NCI-H2029 treated with DMSO at 0.1 percent for 48 hours (cell line): ENCODE measurements at places on chromosomes 2 and 18.

GRCh38 chr2:121254748-121255147 lies 30.3 kb downstream of the TFCP2L1 start:
- DNase-seq, result peak; percentile 95

DNA sequence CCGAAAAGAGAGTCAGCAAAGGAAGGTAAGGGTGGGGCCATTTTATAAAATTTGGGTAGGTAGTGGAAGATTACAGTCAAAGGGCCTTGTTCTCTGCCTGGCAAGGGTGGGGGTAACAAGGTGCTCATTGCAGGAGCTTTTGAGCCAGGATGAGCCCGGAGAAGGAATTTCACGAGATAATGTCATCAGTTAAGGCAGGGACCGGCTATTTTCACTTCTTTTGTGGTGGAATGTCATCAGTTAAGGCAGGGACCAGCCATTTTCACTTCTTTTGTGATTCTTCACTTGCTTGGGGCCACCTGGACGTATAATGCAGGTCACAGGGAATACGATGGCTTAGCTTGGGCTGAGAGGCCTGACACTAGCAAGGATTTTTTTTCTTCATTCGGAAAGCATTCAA lies 58.1 kb downstream of the CYP1B1 start:
- DNase-seq, result no peak

DNA sequence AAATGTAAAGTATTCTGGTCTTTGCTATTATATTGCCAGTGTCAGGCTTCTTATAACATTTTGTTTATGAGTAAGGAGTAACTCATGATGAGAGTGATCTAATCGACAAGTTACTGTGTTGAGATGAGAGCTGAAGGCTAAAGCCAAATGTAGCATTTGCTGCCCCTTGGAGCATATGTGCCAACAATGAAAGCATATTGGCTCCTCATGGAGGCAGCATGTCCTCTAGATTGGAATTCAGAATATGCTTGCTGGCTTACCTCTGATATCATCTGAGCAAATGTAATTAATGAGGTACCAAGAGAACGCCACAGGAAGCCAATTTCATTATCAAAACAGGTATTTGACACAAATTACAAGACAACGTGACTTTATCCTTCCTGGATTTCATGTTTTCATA lies 781.1 kb upstream of the FSHR start:
- no peak for DNase-seq

- no peak for DNase-seq
Observed at GRCh38 chr2:197239434-197239833, 71.1 kb downstream of the ANKRD44 start.

DNA sequence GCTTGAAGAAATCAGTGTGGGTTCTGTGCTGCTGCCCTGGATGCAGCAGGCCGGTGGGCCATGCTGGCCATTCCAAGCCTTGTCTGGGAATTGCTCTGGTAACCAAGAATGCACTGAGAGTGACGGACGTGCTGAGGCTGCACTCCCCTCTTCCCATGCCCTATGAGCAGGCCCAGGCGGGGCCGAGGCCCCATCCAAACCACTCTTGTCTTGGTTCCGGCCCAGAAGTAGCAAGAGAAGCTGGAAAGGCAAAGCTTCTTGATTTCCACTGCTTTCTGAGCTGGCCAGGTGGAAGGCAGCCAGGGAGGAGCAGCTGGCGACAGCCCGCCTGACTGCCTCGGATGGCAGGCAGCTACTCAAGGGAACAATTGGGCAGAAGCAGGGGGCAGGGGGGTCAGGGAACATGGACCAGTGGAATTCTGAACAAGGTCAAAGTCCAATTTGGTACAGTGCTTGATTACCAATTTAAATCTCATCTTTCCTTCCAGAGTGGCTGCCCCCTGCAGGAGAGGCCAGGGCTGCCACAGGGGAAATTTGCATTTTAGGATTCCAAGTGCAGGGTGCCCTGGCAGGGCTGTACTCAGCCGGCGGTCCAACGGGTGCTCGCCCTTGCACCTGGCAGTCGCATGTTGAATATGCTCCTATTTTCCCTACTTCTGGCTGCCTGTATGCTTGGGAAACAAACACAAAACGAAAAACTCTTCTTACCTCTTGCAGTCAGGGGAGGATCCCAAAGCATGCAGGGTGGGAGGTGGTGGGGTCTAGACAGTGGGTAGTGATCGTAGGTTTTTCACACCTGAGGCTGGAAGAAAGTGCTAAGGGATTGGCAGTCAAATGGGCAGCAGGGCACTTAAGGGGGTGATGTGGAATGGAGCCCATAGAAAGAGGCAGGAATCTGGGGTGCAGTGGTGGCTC lies 67.3 kb downstream of the LIPG start:
- DNase-seq, result no peak

DNA sequence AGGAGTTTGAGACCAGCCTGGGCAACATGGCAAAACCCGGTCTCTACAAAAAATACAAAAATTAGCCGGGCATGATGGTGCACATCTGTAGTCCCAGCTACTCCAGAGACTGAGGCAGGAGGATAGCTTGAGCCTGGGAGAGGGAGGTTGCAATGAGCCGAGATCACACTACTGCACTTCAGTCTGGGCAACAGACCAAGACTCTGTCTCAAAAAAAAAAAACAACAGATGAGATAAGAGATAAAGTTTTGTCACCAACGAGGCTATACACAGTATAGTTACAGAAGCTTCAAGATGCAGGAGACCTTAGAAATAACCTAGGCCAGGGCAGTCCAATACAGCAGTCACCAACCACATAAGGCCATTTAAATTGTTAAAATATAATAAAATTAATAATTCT lies 9.4 kb downstream of the FAM124B start:
- no peak for DNase-seq

DNA sequence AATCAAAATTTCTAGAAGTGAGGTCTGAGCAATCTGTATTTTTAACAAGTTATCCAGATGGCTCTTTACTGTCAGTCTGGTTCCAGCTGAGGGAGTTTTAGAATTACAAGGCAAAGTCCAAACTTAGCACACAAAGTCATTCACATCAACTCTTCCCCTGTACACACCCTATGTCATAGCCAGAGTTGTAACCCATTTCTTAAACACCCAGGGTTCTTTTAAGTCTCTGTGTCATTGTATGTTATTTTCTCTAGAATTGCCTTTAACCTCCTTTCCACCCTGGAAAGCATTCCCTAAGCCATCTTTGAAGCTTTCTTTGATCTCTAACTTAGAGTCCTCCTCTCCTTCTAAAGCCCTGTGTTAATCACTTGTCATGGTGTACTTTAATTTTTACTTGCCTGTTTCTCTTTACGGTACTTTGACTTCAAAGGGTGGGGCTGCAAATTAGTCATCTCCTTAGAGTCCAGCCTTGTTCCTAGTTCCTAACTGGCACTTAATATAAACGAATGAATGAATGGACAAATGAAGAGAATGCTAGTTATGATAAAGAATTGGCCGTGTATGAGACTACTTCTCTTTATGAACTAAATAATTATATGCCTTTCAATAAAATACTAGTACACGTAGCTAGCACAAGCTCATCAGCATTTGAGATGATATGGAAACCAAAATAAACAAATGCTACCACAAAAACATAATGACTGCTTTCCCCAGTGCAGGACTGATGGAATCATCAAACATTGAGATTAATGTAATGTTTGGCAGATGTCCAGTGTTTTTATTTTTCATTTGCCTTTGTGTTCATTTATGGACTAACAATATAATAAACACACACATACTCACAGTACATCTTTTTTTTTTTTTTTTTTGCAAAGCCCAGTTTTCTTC lies 11.9 kb upstream of the ACTR3 start:
- peak; percentile 11 for DNase-seq

DNA sequence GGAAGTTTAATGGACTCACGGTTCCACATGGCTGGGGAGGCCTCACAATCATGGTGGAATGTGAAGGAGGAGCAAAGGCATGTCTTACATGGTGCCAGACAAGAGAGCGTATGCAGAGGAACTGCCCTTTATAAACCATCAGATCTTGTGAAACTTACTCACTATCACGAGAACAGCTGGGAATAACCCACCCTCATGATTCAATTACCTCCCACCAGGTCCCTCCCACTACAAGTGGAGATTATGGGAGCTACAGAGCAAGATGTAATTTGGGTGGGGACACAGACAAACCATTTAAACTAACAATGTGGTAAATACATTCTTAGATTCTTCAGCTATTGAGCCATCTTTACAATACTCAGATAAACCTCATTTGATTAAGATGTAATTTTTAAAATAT lies 176.1 kb downstream of the SH3BP4 start:
- no peak for DNase-seq

- DNase-seq, result no peak
Observed at GRCh38 chr2:96853321-96853720, 4.5 kb downstream of the ANKRD39 start.

GRCh38 chr2:96594691-96595152 lies 43.4 kb downstream of the KANSL3 start:
- no peak for DNase-seq

GRCh38 chr2:7852546-7852945 lies 829.3 kb upstream of the ID2 start:
- no peak for DNase-seq
